CD4-positive, alpha-beta T cell treated with Interleukin-6 at 100 ng/mL for 8 hours (primary cell): ENCODE measurements at places on chromosomes 4 and X.

DNA sequence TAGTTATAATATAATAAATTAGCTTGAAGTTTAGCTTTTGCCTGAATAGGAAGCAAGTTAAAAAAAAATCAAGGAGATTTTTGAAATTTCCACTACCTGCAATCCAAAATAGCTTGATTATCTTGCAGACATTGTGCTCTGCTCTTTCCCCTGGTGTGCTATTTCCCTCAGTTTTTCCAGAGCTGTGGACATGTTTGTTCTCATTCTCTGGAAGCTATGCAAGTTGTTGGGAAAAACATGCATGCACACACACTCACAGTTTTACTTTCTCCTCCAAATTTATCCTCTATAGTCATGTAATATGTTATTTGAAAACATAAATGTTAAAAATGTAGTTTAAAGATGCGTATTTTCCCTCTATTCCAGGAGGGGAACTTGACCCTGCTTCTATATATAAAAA is 225.8 kb upstream of the ARSJ start:
- DNase-seq = no peak

- no peak for DNase-seq
Observed at GRCh38 chr4:128560754-128561495, 248.6 kb upstream of the JADE1 start.

- no peak for DNase-seq
Observed at GRCh38 chr4:3690551-3691152, 75.5 kb upstream of the ADRA2C start.

GRCh38 chr4:84481077-84481859 is 17.8 kb downstream of the NKX6-1 start:
- DNase-seq = no peak

DNA sequence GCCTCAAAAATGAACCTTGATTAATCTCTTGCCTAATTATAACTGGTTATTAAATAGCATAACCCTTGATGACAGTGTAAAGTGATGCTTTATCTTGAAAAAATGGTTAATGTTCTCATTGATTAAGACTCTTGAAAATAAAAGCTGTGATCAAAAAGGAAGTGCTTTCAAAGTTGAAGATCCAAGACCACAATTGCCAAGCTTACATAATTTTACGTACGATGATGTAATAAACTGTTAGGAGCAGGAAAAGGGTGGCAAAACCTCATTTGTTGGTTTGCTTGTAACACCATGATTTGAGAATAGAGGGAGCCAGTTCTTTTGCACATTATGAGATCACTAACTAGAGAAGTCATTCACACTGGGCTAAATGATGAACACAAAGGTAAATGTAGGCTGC is 322.2 kb downstream of the ADGRL3 start:
- DNase-seq = no peak

DNA sequence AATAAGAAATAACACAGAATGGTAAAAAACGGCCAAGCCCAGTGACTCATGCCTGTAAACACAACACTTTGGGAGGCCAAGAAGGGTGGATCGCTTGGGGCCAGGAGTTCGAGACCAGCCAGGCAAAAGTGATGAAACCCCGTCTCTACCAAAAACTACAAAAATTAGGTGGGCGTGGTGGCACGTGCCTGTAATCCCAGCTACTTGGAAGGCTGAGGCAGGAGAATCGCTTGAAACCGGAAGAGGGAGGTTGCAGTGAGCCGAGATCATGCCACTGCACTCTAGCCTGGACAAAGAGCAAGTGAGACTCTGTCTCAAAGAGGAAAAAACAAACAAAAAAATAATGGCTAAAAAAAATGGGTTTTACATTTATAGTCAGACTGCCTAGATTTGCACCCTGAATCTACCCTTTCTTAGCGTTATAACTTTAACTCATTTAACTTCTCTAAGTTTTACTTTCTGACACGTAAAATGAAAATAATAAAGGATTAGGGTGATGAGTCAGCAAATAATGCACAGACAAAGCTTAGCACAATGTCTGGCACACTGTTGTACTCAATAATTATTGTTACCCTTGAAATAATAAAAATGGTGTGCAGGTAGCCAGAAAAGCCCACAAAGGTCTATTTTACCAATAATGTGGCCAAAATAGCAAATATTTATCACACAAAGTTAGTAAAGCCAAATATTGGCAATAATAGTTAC is 55.0 kb downstream of the ATP11C start:
- no peak for DNase-seq

DNA sequence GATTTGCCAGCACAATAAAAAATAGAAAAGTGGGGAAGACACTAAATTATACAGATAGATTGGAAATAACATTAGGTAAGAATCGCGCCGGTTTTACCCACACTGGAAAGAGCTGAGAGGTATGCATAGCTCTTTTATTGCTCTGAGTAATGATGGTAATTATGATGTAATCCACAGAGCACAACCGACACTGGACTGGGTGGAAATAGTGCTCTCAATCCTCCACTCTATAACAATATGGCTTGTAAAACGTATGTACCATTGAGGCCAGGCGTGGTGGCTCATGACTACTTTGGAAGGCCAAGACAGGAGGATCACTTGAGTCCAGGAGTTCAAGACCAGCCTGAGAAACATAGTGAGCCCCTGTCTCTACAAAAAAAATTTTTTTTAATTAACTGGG is 104.3 kb upstream of the RAPGEF2 start:
- no peak for DNase-seq
